ENCODE measurements at places on chromosomes 3 and 15.

DNA sequence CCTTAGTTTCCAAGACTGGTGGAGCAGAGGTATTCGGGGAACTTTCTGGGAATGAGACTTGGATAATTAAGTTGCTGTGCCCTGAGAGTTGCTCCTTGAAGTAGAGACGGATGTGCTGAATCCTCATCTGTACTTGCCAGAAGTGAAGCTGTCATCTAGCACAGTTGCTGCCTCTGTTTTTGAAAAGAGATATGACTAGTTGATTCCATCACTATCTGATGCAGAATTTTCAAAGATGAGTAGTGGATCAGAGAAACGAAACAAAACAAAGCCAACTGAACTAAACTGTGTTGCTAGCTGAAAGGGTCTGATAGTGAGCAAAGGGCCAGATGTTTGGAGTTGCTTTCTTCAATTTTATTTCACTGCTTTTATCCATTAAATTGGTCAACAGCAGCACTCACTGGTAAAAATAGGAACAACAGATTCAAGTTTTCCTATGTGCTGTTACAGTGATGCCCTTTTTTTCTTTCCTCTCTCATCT lies 52.7 kb downstream of the MITF start:
- DNase-seq, result no peak

DNA sequence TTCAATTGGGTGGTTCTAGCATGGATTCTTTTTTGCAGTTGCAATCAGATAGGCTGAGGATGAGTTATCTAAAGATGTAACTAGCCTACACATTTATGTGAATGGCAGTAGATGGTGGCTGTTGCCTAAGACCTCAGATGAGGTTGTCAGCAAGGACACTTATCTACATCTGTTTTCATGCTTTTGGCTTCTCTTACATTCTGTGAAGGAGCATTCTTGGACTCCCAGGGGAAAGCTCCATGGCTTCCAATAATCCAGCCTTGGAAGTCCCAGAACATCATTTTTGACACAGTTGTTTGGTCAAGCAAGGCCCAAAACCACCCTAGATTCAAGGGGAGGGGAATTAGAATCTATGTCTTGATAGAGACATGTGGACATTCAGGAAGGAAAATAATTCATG lies 332.2 kb upstream of the RBMS3 start:
- DNase-seq, result no peak

DNA sequence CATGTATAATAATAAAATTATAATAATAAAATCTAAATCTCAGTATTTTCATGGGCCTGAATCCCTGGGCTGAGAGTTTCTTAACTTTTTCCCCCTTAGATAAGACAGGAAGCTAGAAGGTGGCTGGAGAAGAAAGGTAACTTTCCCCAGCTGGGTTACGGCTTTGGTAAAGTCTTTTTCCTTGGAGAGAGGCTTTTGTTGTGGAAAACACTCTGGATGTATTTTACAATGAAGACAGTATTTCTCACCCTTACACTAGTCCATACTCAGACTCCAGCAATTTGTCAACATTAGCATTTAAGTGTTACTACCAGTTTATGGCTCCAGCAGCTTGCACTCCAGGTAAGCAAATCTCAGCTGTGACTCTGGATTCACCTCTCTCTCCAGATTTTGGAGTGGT lies 34.9 kb downstream of the APH1B start:
- no peak for DNase-seq

- no peak for DNase-seq
These were observed 17.9 kb upstream of the ANKRD28 start for GRCh38 chr3:15815696-15816095.

DNA sequence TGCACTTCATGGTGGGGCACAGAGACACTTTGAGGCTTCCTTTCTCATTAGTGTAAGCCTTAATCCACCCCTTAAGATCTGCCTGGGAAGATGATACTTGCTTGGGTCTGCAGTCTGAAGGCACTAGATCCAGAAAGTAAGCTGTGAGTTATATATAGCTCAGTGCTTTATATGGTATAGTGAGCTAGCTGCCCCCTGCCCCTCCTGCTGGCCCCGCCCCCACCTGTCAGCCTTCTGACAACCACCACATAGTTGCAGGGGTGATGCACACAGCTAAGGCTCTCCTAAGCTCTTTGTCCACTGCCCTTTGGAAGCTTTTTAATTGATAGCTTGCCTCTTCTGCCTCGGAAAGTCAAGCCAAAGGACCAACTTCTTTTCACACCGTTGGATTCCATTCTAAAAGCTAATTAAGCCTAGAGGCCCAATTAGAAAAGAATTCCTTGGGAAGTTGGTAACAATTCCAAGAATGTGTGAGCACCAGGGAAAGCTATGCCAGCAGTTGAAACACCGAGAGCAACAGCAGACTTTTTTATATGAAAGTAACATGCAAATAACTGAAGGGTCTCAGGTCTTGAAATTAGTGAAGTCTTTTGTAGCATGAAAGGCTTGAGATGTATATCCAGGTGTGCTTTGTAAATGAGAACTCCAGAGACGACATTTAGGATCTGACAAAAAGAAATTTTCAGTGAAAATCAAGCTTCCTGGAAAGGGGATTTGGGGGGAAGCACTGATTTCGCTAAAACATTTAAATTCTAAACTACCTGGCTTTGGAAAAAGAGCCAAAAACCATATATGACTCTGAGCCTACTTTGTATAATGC lies 2.3 kb downstream of the TPM1 start:
- DNase-seq, result no peak

DNA sequence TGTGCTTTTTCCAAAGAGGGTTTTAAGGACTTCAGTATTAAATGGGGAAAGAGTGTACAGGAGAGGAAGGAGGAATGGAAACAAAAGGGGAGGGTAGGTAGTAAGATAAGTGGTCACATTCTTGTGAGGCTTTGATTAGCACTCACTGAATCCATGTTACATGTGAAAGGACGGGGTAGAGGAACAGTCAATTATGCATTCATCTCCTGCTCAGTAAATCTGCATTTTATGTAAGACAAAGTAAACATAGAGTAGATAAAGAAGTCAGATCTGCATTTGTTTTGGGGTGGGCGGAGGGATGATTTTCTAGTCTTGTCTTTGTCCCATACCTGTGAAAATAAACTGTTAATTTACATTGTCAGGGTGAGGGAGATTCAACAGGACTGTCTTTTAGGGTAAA lies 50.8 kb downstream of the SACM1L start:
- DNase-seq, result no peak

DNA sequence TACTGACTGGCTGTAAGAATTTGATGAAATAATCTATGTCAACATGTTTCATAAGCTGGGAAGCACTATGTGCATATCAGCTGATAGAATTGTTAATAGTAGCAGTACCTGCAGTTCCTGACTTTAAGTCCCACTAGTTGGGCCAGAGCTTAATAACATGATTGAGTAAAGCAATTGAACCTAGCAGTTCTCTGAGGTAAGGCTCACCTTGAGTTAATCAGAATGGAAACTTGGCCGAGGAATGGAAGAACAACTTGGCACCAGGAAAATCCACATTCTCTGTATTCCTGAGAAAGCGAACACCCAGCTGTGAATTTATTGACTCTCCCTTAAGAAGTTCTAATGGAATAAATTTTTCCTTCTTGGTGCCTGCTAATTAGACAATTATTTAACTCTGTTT lies 262.6 kb downstream of the IGSF11 start:
- no peak for DNase-seq

DNA sequence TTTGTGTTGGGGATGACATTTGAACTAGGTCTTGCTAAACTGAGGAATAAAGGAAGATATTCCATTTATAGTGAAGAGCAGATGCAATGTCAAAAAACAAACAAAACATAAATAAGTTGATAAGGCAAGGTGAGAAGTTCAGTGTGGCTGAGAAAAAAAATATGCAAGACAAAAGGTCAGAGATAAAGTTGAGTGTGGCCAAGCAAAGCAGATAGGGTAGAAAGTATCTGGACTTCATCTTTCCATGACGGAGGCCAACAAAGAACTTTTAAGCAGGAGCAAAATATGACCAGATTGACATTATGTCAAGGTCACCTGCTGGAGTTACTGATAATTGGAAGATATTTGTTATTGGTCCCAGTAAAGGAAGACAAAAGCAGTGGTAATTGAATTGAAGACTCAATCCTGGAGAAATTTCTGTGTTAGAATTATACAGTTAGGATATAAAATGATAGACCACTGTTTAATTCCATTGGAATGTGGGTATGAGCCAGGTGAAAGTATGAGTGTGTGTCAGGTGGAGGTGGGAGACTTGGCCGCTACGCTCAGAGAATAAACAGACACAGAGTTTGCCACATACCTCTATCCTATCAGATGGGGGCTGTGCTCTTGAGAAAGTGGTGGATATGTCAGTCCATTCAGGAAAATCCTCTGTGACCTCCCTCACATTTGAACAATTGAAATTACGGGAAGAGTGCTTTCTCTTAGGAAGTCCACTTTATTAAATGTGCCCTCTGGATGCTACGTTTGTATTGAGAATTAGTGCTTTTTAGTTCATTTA lies 28.1 kb downstream of the ADIPOQ start:
- DNase-seq, result no peak

DNA sequence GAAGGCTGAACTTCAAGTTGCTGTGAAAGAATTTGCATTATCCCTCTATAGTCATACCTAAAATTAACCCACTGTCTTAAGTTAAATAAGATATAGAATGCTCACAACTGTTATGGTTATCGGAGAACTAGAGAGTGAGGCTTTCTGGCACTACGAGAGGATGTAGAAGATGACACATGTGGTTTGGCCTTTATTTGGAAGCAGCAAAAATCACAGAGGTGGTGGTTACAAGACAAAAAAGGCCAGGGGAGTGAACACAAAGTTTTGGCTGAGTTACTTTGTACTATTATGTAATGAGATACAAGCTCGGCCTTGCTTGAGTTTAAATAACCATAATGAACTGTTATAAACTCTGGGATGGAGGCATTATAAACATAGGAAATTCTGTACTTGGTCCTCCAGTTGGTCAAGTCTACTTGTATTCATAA lies 78.3 kb upstream of the ICE2 start:
- no peak for DNase-seq

GRCh38 chr3:159455741-159456181 lies 532.9 kb upstream of the IL12A start:
- no peak for DNase-seq

GRCh38 chr3:66267031-66267430 lies 46.2 kb downstream of the SLC25A26 start:
- no peak for DNase-seq

DNA sequence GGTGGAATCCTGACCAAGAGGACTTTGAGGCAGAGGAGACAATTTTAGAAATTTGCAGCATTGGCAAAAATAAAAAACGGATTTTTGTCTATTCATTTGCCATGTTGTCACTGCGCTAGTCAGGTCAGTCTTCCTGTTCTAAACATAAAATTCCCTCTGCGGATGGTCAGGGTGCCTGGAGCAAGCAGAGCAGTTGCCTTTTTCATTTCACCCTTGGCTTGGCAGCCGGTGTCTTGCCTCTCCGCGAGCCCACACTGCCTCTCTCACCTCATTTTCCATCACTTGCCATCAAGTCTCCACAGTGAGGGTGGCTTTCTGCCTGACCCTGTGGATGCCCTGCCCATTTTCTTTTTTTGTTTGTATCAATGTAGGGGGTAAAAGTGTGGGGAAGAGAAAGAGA lies 396.1 kb downstream of the LRTM1 start:
- no peak for DNase-seq

DNA sequence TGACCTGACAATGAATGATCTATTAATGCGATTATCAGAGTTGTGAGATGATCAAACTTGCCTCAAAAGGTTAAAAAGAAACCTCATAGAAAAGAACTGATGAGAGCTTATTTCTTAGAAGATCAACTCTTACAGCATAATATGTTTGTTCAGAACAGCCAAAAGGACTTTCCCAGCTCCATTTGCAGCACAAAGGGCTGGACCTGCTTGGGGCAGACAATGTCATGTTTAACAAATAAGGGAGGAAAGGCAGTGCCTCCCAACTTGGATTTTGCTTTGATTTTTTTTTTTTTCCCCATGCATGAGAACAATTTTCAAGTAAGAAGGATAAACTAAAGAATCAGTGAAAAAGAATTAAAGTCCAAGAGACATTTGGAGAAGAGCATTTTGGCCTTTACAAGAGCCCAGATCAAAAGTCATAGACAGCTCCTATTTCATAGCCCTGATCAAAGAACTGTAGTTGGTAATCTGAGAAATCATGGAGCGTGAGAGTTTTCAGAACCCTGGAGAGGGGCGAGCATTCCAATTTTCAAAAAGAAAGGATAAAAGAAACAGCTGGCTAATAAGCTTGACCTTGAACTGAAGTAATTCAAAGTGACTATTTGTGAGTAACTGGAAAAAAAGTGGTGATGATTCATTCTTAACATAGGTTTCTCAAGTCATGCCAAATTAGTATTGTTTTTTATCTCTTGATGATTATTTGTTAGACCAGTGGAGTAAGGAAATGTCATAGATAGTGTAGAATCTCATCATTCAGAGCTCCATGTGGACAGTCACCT lies 136.0 kb upstream of the CFAP20DC start:
- DNase-seq, result no peak

DNA sequence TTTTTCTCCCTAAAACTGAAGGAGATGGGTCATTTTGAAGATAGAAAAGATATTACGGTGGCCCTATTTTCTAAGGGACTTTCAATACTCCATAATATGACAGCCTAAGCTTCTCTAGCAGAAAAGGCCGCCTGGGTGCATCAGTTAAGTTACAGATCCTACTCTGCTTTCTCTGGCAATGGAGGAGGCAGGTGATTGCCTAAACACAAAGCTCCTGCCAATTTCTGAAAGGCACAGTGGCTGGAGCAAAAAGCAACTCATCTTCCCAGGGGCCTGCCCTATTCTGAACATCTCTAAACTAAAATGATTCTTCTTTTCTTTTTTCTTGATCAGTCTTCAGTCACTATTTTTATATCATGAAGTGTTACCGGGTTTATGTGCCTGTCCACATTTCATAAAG lies 276.7 kb downstream of the CNTN4 start:
- DNase-seq, result no peak

- DNase-seq, result no peak
These were observed 9.0 kb upstream of the CD47 start for GRCh38 chr3:108099679-108100428.

DNA sequence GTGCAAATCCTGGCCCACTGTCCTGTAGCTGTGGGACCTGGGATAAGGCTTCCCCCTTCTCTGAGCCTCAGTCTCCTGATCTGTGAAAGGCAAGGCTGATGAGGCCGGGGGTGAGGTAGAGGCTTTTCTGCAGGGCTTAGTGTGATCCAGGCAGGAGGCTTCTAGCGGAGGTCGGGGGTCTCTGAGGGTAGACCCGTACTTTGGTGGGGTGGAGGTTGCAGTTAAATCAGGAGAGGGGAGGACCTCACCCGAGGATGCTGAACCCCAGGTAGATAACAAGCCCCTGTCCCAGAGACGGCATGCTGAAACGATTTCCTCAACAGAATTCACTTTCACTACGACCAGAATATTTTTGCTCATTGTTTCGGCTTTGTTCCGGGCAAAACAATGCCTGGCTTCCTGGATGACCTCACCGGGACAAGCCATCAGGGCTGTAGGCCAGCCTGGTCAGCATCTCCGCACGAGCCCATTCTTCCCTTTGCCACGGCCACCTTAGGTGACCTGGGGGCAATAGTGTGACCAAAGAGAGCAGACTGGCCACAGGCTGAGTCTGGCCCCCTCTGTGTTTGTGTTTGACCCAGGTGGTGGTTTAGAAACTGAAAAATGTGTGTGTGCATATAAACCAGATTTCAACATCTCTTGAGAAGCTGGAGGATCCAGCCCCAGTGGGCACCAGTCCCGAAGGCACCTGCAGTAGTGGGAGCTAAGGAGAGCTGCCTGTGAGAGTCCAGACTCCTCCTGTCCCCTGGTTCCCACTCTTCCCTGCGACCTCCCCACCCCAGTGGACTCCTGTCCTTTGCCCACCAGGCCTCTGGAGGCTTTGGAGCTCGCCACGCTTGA lies 33.0 kb downstream of the SLC6A6 start:
- no peak for DNase-seq

Data from HS-5 (cell line).